Tibial artery (tissue), 4 donors: ENCODE measurements at places on chromosomes 2 and 18.

DNA sequence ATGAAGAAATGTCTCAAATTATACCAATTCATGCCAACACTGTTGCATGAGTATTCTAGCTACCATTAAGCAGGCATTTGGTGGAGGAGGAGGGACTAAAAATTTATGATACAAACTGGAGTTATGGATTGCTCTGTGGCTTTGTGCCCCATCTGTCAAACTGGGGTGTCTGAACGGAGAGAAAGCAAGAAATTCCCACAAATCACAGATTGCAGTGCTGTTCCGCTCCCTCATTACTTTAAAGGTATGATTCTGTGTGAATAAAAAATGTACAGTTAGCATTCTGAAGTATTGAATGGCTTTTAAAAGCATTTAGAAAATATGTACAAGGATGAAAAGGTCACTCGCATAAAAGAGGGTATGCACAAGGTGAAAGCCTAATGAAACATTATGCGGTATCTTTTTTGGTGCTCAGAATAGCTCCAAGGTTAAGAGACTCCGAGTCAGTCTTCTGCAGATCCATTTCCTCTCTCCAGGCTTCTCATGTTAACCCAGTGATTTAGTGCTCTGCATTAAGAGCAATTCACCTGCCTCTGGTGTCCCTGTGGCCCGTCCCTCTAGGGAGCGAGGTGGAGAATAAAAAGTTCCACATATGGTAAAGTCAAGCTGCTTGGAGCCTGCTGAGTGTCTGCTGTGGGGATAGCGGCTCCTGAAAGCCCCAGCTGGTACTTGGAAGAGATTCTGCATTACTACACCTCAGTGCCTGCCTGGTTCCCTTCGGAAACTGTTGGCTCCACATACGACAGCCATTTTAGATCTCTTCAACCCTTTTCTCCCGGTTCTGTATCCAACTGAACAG, 184.2 kb downstream of the ZNF521 start:
- DNase-seq: no peak

DNA sequence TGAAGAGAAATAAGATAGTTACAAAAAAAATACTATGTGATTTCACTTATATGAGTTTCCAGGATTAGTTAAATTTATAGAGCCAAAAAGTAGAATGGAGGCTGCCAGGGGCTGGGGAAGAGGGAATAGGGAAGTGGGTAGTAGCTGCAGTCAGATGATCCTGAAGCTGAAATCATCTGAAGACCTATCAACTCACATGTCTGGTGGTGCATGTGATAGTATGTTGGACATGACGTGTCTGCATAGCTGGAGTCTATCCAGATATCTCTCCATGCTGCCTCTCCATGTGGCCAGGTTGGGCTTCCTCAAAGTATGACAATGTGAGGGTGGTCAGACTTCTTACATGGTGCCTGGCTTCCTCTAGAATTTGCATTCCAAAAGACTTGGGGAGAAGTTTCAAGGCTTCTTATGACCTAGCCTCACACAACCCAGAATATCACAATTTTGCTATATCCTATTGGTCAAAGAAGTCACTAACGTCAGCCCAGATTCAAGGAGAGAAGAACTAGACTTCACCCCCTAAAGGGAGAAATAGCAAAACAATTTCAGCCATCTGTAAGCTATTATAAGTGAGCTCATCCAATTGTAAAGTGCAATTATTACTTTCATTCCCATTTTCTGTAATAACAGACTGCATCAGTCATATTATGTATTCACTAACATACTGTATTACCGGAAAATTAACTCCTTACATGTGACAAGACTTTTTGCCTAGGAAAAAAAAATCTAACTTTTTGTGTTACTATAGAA, 14.0 kb upstream of the ZNF396 start:
- DNase-seq: no peak

- DNase-seq: no peak
These were observed 65.7 kb upstream of the CNGA3 start for GRCh38 chr2:98280376-98281102.

DNA sequence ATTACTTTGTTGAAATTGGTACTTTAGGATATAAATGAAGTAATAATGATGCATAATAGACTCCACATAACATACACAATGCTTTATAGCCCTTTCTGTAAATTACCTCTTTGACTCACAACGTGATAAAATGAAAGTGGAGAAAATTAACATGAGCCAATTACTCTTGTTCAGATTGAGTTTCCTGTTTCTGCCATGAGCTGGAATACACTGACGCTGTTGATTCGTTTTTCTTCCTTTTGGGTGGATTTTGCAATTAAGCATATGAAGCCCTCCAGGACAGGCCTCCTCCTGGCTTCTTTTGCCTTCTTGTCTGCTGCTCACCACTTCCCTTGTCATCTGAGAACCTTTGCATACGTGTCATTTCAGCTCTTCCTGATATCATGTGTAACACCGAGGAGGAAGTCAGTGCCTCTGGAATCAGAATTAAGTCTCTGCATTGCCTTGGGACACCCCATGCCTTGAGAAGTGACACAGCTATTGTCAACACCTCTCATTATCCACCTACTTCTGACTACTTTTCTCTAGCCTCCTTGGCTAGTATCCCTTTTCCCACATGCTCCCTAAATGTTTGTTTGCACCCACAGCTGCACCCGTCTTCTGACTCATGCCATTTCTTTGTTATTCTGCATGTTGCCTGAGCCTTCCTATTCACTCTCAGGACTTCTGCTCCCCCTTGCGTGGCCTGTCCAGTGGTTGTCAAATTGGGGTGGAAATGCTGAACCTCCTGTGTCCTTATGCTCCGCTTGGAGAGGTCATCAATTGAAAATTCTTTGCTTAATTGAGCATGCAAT, 134.1 kb downstream of the FMNL2 start:
- no peak for DNase-seq

GRCh38 chr2:105274046-105274445, 32.5 kb downstream of the GPR45 start:
- DNase-seq: no peak

DNA sequence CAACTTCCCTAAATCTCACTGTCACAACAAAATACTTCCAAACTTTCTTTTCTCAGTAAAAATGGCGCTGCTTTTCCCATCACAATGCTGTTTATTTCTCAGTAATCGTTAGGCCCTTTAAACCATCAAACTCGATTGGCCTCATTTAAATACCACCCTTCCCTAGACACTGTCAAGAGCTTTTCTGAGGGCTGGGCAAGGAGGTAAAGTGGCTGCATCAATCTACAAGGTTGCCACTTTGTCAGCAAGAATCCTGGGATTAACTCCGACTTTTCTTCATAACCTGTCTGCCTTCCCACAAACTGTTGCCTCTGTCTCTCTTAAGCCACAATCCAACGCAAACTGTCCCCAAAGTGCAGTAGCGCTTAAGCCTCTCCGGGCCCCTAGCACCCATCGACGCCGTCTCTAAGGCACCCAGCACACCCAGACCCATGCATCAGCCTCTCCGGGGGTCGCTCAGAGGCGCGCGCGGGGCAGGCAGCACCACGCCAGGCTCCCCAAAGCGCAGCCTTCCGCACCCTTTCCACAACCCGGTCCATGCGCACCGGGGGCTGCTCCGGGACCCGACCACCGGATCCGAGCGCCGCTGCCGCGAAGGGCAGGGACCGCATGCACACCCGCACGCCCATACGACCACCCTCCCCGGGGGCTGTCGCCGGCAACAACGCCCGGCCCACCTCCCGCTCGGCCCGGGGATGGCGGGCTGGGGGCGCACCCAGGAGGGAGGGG, 683 bp downstream of the MBOAT2 start:
- peak; percentile 65 for DNase-seq

- DNase-seq: no peak
These were observed 64.2 kb upstream of the CDCA7 start for GRCh38 chr2:173290518-173290917.

DNA sequence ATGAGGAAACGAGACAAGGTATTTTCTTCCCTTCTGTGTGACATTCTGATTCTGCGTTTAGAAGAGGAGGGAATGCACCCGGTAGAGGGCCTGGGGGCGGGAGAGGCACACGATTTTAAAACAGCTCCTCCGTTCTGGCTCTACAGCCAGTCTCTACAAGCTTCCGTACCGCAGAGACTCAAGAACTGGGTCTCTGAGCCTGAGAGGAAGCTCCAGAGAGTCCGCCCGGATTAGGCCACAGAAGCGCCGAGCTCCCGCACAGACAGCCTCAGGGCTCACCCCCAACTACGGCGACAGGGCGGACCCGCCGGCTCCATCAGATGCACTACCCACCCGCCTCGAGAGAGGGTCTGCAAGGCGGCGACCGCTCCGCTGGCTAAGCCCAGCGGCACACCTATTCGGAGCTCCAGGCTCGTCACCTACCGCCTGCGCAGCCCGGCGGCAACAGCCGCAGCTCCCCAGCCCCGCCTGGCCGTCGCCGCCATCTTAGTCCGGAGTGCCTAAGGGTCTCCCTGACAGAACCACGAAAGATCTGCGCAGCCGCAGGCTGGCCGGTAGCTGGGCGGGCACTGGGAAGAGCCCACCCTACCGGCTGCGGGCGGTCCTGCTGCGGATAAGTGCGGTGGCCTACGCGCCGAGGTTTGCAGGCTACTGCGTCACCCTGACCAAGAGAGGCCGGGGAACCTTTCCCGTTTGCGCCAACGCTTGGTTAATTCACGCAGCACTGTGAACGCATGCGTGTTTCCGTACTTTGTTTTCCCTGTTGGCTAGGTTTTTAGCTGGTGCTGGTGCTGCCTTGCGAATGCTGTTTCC, at the start of gene NFU1:
TSS of gene NFU1 (minus strand) at position 498 of the 813 bp plus-strand sequence. CDS start at position 485, 13 bp downstream.
- peak; percentile 96 for DNase-seq
